ENCODE measurements at places on chromosomes 5 and 9.

GRCh38 chr9:113619491-113620376 lies 156.2 kb downstream of the RGS3 start:
- DNase-seq, result no peak

DNA sequence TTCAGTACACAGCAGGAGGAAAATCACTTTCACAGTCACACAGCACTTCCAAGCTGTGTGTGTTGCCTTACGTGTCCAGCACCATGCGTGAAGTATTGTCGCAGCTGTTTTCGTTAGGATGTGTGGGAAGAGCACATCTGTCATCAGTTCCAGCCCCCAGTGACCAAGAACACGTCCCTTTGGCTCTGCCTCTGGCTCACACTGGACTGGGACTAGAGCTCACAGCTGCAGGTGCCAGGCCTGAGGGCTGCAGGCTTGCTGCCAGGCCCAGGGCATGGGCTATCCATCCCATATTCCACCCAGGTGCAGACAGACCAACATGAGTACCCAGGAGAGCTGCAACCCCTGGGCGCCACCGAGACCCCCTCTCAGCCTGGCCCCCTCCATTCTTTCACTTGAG lies 60.5 kb upstream of the ANKRD33B start:
- DNase-seq, result no peak

DNA sequence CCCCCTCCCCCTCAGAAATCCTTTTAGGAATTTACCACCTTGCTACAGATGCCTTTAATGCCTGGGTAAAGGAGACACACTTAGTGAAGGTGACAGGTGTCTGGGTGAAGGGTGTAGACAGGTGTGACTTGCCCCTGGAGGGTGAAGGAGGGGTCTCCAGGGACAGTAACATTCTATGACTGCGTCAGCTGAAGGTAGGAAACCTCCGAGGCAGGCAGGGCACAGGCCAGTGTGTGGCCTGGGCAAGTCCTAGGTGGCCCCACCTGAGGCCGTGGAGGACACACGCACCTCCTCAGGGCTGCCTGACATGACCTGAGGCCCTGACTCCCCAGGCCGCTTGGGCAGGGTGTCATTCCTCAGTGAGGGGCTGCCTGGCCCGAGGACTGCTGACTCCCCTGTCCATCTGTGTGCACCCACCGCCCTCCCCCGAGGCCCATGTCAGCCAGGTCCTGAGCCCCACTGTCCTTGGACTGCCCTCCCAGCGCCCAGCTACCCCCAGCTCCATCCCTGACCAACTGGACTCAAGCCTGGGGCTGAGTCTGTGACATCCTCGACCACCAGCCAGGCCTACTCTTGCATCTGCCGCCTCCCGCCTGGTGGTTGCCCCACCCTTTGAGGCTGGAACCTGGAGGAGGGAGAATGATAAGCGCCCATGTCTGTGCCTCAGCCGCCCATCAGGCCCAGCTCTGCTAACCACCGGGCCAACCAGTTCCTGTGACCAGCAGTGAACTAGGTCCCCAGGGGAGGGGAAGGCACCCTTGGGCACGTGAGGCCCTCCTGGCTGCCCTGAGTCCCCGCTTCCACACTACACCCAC lies 18.4 kb downstream of the CARD19 start:
- no peak for DNase-seq

- DNase-seq, result no peak
Measured at GRCh38 chr5:64509828-64510227, 4.0 kb downstream of the RGS7BP start.

- no peak for DNase-seq
Measured at GRCh38 chr5:172402531-172403188, 51.7 kb downstream of the SH3PXD2B start.

DNA sequence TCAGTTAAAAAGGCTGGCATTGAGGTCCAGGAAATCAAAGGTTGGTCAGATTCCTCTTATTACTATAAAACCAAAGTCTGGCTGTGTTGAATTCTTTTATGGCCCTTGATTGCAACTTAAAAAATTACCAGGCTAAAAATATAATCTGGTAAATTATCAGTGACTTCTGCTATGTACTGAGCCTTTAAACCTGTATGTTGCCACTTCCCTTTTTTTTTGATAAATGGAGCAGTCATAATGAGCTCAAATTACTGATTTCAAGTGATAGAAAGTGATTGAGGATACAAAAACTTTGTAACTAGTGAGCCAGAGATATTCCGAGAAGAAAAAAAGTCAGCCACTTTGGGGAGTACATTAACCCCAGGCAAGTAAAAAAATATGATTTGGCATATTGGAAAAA lies 100.1 kb downstream of the GIN1 start:
- no peak for DNase-seq

Measured in fibroblast of the conjunctiva (primary cell).